Thoracic aorta (tissue), 2 donors: ENCODE measurements at places on chromosomes 12 and 14.
A peak's percentile ranks its signal among the peaks of the same experiment; 100 is the strongest.

DNA sequence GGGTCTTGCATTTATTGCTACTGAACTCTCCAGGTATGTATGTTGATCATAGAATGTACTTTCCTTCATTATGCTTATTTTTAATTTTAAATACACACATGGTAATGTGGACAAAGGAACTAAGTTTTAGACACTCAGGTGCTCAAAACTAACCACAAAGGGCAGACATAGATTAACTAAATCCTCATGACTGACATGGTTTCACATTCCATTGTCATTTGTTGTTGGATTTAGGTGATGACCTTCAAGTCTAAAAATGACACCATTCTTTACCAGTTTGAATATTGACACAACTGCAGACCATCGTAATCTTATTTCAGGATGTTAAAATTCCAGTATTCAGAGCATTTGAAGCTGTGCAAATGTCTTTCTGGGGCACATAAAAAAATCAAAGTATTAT is 128.4 kb downstream of the BBS10 start:
- no peak for DNase-seq

DNA sequence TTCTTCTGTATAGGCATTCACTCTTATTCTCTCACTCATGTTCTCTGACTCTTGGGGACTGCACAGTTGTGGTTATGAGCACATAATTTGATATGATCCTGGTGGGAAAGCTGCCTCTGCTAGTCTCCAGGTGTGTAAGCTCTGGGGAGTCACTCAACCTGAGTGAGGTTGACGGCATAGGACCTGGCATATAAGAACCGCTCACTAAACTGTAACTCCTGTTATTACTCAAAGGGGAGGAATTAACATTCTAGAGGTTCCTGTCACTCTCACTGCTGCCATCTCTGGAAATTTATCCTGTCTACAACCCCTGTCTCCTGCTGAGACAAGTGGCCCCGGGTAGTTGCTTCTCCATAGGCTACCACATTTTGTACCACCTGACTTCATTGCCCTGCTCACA is 14.0 kb downstream of the SRSF5 start:
- DNase-seq: no peak

GRCh38 chr14:35470755-35471154 is 63.2 kb upstream of the INSM2 start:
- no peak for DNase-seq

DNA sequence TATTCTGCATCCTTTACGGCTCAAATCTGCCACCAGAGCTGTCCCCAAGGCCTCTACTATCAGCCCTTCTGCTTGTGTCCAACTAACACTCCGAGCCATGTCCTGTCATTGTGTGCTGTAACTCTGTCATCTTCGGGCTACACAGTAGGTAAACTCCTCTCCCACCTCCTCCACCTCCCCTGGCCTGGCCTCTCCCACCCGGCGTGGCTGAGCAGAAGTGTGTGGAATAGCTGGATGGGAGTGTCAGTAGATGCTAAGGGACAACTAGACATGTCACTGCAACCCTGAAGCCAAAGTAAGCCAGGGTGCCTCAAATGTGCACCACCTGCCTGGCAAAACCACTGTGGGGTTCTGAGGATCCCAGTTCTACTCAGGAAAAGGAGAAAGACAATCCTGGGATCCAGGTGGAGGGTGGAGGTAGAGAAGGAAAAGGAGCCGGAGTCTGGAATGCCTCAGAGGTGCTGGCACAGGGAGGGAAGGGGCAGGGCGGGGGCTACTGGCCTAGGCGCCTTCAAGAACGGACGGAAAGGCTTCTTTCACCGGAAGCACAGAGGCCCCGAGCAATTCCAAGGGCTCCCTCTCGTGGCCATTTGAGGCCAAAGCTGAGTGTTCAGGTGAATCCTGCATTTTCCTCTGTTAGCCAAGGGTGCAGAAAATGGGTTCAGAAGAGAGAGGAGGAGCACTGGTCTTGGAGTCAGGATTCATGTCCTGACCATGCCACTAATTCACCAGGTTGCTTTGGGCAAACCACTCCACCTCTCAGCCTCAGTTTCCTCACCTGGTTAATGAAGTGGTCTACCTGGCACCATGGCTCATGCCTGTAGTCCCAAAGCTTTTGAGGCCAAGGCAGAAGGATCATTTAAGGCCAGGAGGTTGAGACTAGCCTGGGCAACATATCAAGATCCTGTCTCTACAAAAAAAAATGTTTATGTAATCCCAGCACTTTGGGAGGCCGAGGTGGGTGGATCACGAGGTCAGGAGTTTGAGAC is 20.5 kb upstream of the FAM181A start:
- DNase-seq: no peak

DNA sequence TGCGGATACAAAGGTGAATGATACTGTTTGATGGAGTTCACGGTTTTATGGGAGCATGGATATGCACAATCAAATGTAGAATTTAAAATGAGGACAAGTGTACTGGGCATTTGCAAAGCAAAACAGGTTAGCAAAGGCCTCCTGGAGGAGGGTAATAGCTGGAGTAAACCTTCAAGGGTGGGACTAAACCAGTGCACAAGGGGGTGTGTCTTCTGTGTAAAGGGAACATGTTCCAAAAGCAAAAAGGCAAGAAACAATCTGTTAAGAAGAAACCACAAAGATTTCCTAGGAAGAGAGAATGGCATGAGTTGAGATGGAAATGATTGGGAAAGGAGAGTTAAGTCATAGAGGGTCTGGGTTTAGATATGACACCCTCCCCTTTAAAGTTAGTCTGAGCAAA is 109.2 kb upstream of the SLCO1C1 start:
- no peak for DNase-seq

- DNase-seq: no peak
These were observed 21.6 kb downstream of the SPATS2 start for GRCh38 chr12:49388682-49389386.

DNA sequence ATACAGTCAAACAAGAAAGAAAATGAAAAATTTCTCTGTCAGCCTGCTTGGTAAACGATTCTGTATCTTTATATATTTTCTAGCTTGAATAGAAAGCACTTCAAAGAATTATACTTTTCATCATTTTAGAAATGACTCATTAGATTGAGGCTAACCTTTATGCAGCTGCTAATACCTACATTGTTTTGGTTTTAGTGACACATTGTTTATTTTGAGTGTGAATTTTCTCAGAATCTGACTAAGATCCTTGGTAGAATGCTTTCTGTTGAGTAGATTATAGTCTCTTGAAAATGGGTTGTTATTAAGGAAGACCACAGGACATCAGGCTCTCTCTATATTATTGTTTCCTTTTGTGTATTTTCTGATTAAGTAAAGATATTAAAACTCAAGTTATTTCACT is at the start of gene PMCH:
Gene PMCH (minus strand): TSS at position 45 of the 400 bp plus-strand sequence. CDS start 63 bp downstream, outside the sequence.
- DNase-seq: no peak

DNA sequence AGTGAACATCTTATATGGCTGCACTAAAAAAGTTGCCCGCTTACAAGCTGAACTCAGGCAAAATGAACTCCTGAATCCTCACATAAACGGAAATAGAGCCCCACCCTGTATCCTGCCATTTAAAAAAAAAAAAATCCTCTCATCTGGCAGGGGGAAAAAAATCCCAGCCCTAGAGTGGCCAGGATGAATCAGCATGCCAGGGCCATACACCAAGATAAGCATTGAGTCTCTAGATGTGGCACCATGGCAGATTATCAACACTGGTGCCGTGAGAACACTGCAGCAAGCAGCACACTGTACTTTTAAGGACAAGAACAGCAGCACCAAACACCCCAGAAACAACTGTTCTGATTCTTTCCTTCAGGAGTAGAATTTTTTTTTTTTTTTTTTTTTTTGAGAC is 65.5 kb downstream of the RASSF3 start:
- peak; percentile 71 for DNase-seq

- no peak for DNase-seq
These were observed 123.4 kb downstream of the ADCK1 start for GRCh38 chr14:77923131-77923936.

- no peak for DNase-seq
These were observed 25.6 kb downstream of the PTPRQ start for GRCh38 chr12:80469681-80470080.

DNA sequence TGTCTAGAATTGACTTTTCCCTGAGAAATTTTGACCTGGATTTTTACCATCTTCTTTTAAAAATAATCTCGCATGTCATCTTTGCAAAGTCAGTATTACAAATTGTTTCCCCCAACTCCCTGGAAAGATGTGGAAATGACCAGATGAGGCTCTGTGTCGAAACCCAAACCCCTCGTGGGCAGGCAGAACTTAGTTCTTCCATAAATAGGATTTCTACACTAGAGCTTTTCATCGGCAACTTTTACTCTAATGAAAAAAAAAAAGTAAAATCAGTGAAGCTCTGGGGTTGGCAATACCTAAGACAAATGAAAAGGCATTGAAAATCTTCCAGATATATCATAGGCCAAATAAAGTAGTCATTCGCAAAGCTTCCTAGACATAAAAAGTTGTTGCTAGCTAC is 17.0 kb downstream of the SSPN start:
- no peak for DNase-seq

DNA sequence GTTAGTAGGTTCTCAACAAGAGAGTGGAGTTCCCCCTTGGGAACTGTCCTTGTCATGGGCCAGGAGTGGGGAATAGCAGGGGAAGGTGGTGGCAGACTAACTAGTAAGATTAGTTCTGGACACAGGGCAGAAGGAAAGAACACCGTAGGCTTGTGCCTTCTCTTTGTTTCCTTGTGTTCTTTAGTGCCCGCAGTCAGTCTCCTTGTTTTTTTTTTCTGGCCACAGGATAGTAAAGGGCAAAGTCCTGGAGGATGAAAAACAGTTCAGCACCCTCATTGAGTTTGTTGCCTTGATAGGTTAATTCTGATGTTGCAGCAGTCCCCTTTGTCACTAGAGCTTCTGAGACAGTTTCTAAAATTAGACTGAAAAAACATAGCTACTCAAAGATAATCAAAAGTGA is 8.4 kb downstream of the PEX5 start:
- DNase-seq: no peak

- no peak for DNase-seq
These were observed 11.2 kb downstream of the MOK start for GRCh38 chr14:102293781-102294180.

DNA sequence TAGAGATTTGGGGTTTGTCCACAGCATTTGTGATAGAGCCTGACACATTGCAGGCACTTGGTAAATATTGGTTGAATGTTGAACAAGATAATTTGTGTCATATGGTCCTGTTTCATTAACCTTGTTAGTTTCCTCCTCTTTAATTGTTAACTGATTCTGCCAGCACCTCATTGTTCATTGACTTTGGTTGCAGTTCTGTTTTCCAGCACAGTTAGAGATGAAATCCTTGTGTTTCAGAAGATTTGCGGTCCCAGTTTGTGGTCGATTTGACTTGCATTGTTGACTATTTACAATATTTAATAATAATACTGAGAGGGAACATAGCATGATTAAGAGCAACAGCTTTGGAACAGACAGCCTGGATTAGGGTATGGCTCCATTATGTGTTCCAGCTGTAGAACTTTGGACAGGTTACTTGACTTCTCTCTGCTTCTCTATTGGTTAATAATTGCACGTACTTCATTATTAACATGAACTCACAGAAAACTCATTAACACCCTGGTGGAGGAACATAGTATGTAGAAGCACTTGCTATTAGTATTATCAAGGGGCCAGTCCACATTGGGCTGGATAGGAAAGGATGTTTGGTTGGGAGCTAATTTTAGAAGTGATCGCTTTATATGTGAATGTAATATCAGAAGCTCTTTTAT is 8.7 kb downstream of the DRAM1 start:
- DNase-seq: no peak

- DNase-seq: no peak
These were observed 126.1 kb upstream of the ARHGAP5 start for GRCh38 chr14:31950764-31951637.

GRCh38 chr12:30754383-30754749 is 385 bp downstream of the CAPRIN2 start:
- no peak for DNase-seq

DNA sequence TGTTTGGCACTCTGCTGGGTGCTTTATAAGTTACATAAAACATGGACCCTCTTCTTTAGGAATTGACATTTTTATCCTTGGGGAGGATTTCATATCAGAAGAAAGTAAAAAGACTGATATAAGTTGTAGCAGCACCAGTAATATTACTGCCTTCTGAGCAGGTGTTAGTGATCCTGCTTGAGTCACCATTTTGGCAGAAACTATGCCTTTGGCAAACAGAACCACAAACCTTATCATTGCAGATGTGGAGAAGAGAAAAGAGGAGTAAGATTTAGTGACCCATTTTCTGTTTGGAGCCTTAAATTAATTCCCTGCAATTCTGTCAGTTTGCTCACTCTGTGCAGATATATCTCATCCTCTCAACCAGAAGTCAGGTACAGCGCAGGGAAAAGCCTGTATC is 23.0 kb downstream of the ZNF410 start:
- DNase-seq: no peak

- peak; percentile 19 for DNase-seq
These were observed 382.5 kb upstream of the ATP2B1 start for GRCh38 chr12:90090929-90091651.

GRCh38 chr12:109291521-109292341 is 17.4 kb downstream of the FOXN4 start:
- no peak for DNase-seq

- no peak for DNase-seq
These were observed 221.8 kb upstream of the SSTR1 start for GRCh38 chr14:37985826-37986470.

GRCh38 chr12:91001306-91001705 is 3.5 kb downstream of the EPYC start:
- DNase-seq: no peak

DNA sequence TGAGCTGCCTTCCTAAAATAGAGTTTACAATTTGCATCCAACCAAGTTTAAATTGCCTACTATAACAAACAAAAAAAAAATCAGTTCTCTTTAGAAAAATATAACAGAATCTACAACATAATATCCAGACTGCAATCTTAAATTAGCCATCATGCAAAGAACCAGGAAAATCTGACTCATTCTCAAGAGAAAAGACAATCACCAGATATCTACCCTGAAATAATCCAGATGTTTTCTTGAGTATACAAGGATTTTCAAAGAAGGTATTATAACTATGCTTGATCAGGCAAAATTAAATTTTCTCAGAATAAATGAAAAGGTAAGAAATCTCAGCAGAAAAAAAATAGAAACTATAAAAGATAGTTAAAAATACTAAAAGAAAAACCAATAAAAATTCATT is 115.6 kb downstream of the CCER1 start:
- no peak for DNase-seq

DNA sequence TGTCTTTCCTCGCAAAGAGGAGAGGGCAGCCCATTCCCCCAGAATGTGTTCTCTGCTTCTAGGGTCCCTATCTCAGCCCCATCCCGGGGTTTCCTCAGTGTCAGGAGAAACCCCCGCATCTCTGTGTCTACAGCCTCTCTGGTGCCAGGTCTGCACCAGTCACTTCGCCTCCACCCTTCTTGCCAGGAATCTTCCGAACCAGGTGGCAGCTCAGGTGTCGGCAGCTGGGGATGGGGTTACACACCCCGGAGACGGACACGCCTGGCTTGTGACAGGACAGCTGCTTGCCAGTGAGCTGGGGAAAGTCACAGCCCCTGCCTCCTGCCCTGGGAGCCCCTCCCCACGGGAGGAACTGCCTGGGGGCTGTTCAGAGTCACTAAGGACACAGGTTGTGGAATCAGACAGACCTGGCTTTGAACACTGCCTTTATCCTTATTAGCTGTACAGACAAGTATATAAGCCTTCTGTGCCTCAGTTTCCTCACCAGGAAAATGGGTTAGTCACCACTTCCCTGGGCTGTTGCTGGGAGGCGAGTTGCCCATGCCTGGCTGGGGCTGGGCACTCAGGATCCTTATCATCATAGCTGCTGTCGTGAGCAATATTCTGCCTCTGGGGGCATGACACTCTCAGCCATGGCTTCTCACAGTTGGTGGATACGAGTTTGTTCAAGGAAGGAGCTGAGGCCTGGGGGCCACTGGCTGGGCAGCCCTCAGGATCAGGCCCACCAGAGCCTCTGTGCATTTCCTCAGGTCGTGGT is 10.8 kb downstream of the HIP1R start:
- no peak for DNase-seq
